Endodermal cell (in vitro differentiated cells): ENCODE measurements at places on chromosomes 11 and 22. TPM values are rescaled to one million over a fixed set of nuclear protein-coding genes. Genes with fewer than 3 reads are reported as not detected.
A peak's percentile ranks its signal among the peaks of the same experiment; 100 is the strongest.

GRCh38 chr11:2750682-2751522 lies 51.1 kb upstream of the KCNQ1OT1 start:
- peaks cover 5% of the 10 kb centered on the region for H3K27me3 ChIP-seq
- no peak overlapping the region for H3K4me3 ChIP-seq
- H3K27ac ChIP-seq, result no peak overlapping the region

DNA sequence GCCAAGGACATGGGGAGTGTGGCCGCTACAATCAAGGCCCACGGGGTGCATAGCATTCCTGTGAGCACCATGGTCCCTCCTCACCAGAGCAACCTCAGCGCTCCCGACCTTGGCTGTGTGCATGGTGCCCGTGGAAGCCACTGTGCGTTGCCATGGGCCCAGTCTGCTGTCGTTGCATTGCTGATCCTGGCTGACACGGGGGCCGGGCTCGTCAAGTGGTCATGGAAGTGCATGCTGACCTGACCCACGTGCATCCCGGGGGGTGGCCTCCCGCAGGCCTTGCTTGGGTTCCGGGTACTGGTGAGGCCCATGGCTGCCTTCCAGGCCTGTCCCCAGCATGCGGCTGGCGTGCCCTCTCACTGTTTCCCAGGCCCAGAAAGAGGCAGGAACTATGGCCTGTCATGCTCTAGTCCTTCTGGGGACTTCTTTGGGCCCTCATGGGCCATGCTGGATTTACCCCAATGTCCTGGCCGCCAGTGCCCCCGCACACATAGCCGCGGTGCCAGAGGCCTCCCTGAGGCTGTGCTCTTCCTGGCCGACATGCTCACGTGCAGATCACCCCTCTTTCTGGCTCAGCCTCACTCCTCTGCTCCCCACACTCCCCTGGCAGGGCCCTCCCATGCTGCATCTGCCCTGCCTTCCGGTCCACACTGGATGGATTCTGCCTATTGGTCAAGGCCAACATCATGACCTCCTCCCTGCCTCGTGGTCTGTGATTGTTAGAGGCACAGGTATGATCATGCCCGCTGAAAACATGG lies 1258.0 kb downstream of the BRD1 start:
- H3K27me3 ChIP-seq, result no peaks in the 10 kb centered on the region
- no peak overlapping the region for H3K27ac ChIP-seq
- H3K4me1 ChIP-seq, result no peaks in the 10 kb centered on the region
- DNase-seq, result no peak
- H3K4me3 ChIP-seq, result no peak overlapping the region
- H3K36me3 ChIP-seq, result no peaks in the 10 kb centered on the region

GRCh38 chr11:132134322-132134721 lies 763.9 kb downstream of the NTM start:
- no peak for DNase-seq
- no peak overlapping the region for H3K4me3 ChIP-seq
- H3K4me1 ChIP-seq, result peaks cover 6% of the 10 kb centered on the region
- H3K36me3 ChIP-seq, result no peaks in the 10 kb centered on the region
- no peak overlapping the region for H3K27ac ChIP-seq

RAB36 gene
- total RNA-seq, result 1.6 and 2.6 TPM in 2 replicates

GRCh38 chr11:12958986-12959385 lies 50.1 kb upstream of the RASSF10 start:
- no peak overlapping the region for H3K4me3 ChIP-seq
- H3K27me3 ChIP-seq, result no peaks in the 10 kb centered on the region
- no peaks in the 10 kb centered on the region for H3K36me3 ChIP-seq
- no peaks in the 10 kb centered on the region for H3K4me1 ChIP-seq
- H3K27ac ChIP-seq, result no peak overlapping the region

DNA sequence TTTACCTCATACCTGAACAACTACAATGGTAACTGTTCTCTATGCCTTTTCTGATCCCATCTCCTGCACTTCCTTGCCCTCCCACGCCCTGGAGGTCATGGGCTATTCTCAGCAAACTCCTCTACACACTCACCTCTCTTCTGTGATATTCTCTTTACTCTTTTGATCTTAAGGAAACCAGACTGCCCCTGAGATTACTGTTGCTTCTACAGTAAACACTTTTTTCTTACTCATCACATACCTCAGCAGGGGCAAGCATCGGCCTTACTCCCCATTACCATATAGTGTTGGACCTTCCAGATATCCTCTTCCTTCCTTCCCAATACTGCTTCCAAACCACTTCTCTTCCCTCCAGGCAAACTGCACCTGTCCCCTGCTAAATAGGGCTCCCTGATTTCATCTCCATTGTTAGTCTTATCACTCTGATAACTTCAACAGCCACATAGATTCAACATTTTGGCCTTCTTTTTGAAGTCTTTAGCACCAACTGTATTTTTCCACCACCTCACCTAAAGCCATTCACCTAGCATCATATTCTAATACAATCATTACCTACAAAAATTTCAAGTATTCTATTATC lies 141.2 kb downstream of the RBFOX2 start:
- H3K4me1 ChIP-seq, result peaks cover 17% of the 10 kb centered on the region
- H3K27ac ChIP-seq, result no peak overlapping the region
- no peaks in the 10 kb centered on the region for H3K36me3 ChIP-seq
- H3K4me3 ChIP-seq, result peak overlapping the region; percentile 19

- peaks cover 12% of the 10 kb centered on the region for H3K36me3 ChIP-seq
- H3K27ac ChIP-seq, result no peak overlapping the region
- H3K4me1 ChIP-seq, result no peaks in the 10 kb centered on the region
- no peak overlapping the region for H3K4me3 ChIP-seq
- no peaks in the 10 kb centered on the region for H3K27me3 ChIP-seq
These were observed 13.1 kb downstream of the CHID1 start for GRCh38 chr11:897253-898142.

DNA sequence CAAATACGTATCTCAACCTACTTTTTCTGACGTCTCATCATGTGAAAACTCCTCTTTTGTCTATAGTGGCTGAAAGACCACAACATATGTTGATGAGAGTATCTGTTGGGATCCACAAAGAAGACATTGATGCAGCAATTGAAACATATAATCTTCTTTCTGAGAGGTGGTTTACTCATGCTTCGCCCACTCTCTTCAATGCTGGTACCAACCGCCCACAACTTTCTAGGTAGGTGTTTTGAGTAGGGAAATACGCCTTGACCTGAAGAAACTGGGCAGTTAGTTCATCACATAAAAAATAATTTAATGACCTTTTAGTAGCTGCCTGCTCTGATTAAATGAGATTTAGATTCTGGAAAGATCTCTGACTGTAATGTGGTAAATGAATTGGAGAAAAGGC lies 17.2 kb downstream of the RRM1 start:
- no peaks in the 10 kb centered on the region for H3K27me3 ChIP-seq
- no peak overlapping the region for H3K27ac ChIP-seq
- DNase-seq, result no peak
- H3K4me1 ChIP-seq, result no peaks in the 10 kb centered on the region

RANGAP1 gene
- 95.2 and 103 TPM in 2 replicates for total RNA-seq

DNA sequence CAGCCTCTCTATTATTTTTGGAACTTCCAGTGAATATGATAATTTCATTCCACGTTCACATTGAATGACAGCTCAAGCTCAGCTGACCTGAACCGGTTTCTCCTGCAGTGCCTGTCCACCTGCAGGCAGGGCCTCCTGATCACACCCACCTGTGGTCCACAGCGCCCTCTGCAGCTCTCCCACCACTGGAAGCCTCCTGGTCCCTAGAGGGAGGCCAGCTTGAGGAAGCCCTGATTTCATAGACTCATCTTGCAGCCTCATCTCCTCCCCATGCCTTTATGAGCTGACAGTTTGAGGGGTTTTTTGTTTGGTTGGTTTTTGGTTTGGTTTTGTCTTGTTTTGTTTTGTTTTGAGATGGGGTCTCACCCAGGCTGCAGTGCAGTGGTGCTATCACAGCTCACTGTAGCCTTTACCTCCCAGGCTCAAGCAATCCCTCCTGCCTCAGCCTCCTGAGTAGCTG lies 29.9 kb upstream of the MALAT1 start:
- no peaks in the 10 kb centered on the region for H3K4me1 ChIP-seq
- H3K4me3 ChIP-seq, result no peak overlapping the region
- peak; percentile 97 for DNase-seq
- H3K27ac ChIP-seq, result no peak overlapping the region
- no peaks in the 10 kb centered on the region for H3K27me3 ChIP-seq
- no peaks in the 10 kb centered on the region for H3K36me3 ChIP-seq

- no peaks in the 10 kb centered on the region for H3K27me3 ChIP-seq
- DNase-seq, result no peak
- H3K4me1 ChIP-seq, result no peaks in the 10 kb centered on the region
- no peak overlapping the region for H3K27ac ChIP-seq
- H3K4me3 ChIP-seq, result no peak overlapping the region
- H3K36me3 ChIP-seq, result peaks cover 25% of the 10 kb centered on the region
These were observed 15.8 kb downstream of the MARK2 start for GRCh38 chr11:63854696-63855095.

GRCh38 chr22:20750461-20751184 lies 23.3 kb upstream of the SERPIND1 start:
- H3K4me3 ChIP-seq, result no peak overlapping the region
- H3K36me3 ChIP-seq, result peaks cover 15% of the 10 kb centered on the region
- DNase-seq, result no peak
- no peak overlapping the region for H3K27ac ChIP-seq
- no peaks in the 10 kb centered on the region for H3K4me1 ChIP-seq
- H3K27me3 ChIP-seq, result no peaks in the 10 kb centered on the region

GRCh38 chr11:33778675-33779074 lies 4.4 kb upstream of the FBXO3 start:
- no peaks in the 10 kb centered on the region for H3K36me3 ChIP-seq
- H3K27ac ChIP-seq, result no peak overlapping the region
- no peak overlapping the region for H3K4me3 ChIP-seq
- H3K27me3 ChIP-seq, result peaks cover 38% of the 10 kb centered on the region
- peak; percentile 50 for DNase-seq

GRCh38 chr11:86440843-86441242 lies 66.2 kb downstream of the CCDC81 start:
- DNase-seq, result no peak
- H3K36me3 ChIP-seq, result peaks cover 72% of the 10 kb centered on the region
- H3K27me3 ChIP-seq, result no peaks in the 10 kb centered on the region
- no peaks in the 10 kb centered on the region for H3K4me1 ChIP-seq
- H3K4me3 ChIP-seq, result no peak overlapping the region

UPK3A gene
- total RNA-seq, result not detected in 3 replicates

DNA sequence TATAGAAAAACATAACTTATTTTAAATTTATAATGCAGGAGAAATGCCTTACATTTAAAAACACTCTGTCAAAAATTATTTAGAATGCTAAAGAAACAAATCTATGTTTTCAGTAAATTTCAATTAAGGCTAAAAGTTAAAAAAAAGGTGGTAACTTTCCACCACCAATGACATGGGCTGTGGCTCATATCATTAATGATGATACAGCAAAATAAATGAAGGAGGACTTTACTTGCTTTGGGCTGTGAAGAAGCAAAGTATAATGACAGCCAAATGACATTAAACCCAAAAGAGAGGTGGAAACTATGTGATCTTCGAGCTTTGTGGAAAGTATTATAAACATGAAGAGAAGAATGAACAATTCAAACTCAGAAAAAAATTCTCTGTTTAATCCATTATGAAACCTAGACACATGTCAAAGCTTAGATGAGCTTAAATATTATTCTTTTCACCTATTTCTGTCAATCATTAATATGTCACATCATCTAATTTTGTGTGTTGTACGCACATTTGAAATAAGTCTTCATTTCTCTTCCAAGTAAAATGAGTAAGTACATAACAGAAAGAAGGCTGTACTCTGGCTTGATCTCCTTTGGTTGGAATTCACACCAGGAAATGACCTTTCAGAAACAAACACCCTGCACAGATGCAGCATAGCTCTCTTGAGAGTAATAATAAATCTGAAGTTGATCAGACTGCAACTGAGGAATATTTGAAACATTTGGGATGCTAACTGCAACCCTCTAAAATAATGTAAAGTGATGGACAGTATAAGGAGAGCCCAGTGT lies 265.8 kb downstream of the TTC28 start:
- no peaks in the 10 kb centered on the region for H3K4me1 ChIP-seq
- H3K4me3 ChIP-seq, result no peak overlapping the region
- DNase-seq, result no peak
